HFFc6 (cell line): ENCODE measurements at places on chromosomes 3 and 15.

DNA sequence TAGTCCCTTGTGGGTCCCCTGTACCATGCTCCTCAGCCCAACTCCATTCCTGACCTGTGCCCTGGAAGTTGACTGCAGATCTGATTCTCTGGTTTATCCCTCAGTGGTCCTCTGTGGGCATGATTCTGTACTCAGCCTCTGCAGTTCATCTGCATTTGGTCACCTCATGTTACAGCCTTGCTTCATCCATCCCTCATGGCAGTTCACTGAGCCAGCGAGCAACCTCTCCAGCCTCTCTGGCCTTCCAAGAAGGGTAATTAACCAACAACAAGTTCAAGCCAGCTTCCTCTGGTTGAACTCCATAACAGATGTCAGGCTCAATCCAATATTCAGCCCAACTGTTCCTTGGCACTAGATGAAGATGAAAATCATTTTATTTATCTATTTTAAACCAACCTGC lies 509.5 kb downstream of the NTRK3 start:
- DNase-seq, result no peak

DNA sequence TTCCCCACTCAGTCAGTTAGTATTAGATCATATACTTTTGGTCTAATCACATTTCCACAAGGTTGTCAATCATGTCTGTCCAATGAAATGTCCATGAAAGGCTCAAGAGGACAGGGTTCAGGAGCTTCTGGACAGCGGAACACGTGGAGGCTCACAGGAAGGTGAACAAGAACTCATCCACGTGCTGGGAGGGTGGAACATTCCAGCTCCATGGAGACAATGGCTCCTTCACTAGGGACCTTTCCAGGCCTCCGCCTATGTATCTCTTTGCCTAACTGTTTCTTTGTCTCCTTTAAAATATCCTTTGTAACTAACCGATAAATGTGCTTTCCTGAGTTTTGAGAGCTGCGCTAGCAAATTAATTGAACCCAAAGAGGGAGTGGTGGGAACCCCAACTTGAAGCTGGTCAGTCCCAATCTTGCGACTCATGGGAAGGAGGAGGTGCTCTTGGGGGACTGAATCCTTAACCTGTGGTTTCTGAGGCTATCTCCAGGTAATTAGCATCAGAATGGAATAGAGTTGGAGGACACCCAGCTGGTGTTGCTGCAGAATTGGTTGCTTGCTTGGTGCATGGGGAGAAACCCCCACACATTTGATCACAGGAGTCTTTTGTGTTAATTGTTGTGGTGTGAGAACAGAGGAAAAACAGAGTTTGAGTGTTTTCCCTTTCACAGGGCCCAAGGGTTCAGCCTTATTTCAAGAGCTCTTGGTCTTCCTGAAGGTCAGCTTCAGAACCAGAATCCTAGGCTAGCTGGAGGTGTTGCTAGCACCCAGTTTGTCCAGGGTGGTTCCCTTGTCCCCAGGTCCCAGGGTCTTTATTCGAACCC lies 3.0 kb upstream of the TKT start:
- DNase-seq, result no peak

DNA sequence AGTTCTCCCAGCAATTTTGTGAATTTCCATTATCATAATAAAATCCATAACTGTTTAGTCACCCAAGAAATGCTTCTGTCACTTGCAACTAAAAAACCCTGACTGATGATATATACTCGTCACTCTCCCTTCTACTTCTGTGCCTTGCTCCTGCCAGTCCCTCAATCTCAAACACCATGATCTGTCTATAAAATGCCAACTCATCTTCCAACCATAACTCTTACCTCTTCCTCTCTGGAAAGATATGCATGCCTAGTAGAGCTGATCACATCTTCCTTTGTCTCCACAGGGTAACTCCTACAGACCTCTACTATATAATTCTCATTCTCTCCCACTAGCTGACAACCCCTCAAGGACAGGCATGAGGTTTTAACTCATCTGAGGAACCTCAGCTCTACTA lies 5.2 kb upstream of the VEPH1 start:
- no peak for DNase-seq

GRCh38 chr3:71219744-71220638 lies 363.5 kb downstream of the FOXP1 start:
- DNase-seq, result no peak

DNA sequence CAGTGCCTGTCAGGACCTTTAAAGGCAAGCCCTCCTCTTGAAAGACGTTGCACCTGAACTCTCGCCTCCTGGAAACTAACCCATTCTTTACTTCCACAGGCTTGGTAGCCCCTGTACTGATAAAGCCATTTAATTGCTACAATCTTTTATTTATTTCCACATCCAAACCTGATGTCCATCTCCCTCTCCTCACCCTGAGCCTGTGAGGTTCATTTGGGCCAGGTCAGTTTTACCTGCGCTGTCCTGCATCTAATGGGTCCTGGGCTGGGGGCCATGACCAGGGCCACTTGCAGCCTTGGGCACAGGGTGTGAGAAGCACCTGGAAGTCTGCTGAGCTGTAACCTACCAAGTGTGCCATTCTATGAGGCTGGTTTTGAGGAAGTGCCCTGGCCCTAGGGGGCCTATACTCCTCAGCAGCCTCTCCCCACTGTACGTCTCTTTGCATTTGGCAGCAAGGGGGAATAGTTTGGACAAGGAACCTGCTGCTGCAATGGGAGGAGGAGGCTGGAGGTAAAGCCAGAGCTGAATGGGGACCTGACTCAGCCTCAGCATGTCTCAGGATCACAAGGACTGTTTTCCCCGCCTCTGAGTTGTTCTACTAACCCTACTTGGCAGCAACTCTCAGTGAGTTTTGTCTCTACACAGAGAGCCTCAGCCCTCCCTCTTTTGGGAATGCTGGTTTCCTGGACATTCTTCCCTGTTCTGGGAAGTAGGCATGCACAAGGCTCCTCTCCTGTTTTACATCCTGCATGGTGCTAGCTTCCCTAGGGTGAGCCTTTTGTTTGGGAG lies 53.8 kb downstream of the WDR76 start:
- no peak for DNase-seq

DNA sequence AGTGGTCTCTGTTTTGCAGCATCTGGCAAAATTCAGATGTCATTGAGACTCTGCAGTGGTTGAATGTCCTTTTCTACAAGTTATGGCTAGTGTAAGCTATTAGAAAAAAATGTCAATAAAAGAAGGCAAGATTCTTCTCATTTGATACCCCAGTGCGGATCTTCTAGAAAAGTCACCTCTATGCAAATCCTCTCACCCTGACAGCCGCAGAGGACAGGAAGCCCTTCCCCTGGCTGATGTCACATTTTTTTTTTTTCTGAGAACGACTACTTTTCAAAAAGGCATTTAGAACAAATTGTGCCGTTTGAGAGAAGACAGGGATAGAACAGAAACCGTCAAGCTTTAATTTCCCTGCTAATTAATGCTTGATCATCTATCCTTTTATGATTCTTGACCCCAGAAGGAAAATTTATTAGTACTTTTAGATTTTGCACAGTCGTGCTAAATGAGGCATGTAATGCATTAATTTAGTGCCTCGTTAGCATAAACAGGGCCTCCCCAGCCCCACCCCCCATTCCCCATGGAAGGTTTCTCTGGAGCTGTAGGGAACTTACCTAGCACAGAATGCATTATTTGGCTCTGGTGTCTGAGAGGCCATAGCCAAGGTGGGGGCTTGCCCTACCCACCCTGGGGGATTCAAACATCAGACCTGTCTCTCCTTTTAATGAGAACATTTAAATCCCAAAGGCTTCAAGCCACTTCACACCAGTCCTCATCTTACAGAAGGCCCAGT lies 183.8 kb downstream of the OPA1 start:
- no peak for DNase-seq

DNA sequence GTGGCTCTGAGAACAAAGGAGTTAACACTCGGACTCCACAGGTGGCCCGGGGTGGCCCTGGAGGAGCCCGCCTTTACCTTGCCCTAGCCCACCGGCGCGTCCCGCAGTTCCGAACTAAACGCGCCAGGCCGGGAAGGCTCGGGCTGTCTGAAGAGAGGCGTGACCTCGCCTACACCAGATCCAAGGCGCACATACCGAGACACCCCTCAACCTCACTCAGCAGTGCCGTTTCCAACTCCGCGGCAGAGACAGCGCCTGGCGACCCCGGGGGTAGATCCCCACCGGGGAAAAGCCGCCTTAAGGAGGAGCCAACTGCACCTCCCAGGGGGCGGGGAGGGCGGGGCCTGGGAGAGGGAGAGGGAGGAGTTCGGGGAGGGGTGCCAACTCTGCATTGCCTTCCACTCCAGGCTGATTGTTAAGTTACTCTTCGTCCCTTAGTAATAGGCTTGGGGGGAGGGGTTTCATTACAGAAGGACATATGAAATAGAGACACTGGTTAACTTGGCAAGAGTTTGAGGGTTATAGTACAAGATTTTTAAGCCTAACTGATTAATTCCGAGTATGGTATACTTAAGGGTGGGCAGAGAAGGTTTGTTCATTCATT lies at the start of gene DLG1:
TSS of gene DLG1 (minus strand) at position 272 of the 604 bp plus-strand sequence. CDS start 1,408 bp downstream, outside the sequence.
- peak; percentile 79 for DNase-seq
